ENCODE measurements at places on chromosomes 1 and 21.

- no peak for DNase-seq
These were observed 47.5 kb downstream of the ROR1 start for GRCh38 chr1:63821091-63822005.

DNA sequence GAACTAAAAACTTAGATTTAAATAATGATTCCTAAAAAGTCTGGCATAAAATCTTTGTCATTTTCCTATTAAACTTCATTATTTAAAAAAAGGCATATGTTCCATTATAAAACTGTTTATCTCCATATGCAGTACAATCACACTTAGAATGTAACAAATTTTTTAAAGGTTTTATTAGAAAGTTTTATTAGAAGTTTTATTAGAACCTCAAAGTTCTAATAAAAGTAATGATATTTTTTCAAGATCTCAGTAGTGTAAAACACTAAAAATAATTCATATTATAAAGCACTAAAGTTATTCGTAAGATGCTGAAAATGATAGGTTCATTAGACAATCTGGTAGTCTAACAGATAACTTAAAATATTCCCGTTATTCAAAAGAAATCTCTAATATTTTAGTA lies 43.6 kb downstream of the ACBD6 start:
- DNase-seq: no peak

- no peak for DNase-seq
These were observed 5.0 kb upstream of the SH3BGRL3 start for GRCh38 chr1:26274801-26275425.

- no peak for DNase-seq
These were observed 19.8 kb downstream of the NPR1 start for GRCh38 chr1:153698020-153698922.

- DNase-seq: no peak
These were observed 1671.0 kb upstream of the B3GALT2 start for GRCh38 chr1:194857413-194857812.

DNA sequence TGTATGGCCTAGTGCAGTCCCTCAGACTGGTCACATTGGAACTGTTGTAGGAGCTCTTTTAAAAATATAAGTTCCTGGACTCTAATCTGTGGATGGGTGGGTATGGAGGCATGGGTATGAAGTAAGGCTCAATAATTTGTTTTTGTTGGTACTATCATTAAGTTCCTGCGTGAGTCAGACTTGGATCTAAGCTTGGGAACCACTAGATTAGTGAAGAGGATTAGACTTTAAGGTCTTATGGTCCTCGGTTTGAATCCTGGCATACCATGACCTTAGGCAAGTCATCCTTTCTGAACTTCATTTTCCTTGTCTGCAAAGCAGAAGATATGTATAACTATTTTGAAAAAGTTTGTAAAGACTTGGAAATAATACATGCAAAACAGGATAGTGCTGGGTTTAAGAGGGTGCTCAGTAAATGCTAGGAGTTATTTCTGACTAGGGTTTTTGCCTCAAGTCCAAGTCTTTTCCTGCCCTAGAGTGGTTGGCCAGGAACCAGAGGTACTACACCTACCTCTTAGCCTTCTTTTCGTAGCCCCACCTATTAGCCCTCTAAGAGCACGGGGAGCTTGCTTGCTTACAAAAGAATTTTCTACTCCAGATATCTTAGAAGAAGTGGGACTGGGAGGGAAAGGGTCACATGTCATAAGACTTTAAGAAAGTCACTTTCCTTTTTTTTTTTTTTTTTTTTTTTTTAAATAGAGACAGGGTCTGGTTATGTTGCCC lies 38.6 kb upstream of the METTL18 start:
- DNase-seq: no peak

- DNase-seq: no peak
These were observed 15.6 kb downstream of the PCP4 start for GRCh38 chr21:39882839-39883195.
